ENCODE measurements at places on chromosomes 5 and 9.

GRCh38 chr5:92003806-92004205, 620.7 kb upstream of the ARRDC3 start:
- DNase-seq = no peak

- no peak for DNase-seq
Measured at GRCh38 chr5:35229076-35230037, 930 bp downstream of the PRLR start.

- no peak for DNase-seq
Measured at GRCh38 chr5:166724284-166724683, 1567.2 kb upstream of the WWC1 start.

DNA sequence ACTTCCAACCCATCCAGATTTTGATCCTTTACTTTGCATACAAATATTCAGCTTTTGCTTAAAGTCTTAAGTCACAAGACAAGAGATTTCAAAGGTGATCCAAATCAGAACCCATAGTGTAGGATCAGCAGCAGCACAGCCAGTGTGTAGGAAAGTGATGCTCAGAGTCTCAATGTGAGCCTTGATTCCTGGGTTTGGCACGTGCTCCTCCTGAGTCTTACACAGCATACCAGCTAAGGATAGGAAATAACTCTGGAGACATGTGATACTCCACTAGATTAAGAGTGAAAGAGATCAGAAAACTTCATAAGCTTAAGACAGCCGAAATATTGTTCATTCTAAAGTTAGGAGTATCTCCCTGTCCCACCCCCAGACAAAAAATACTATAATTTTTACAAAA, 344.9 kb downstream of the SEMA5A start:
- DNase-seq = no peak

DNA sequence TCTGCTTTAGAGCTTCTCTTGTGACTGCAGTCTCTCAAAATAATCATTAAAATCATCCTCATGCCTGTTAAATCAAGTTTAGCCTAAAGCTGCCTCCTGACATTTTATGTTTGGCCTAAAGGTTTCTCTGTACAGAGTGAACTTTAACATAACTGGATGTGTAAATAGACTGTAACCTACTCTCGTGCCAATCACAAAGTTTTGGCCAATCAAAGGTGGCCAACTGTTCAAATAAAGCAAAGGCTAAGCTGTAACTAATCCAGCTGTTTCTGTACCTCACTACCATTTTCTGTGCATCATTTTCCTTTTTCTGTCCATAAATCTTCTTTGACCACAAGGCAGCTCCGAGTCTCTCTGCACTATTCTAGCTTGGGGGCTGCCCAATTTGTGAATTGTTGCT, 86.2 kb downstream of the GCNT1 start:
- DNase-seq = no peak

DNA sequence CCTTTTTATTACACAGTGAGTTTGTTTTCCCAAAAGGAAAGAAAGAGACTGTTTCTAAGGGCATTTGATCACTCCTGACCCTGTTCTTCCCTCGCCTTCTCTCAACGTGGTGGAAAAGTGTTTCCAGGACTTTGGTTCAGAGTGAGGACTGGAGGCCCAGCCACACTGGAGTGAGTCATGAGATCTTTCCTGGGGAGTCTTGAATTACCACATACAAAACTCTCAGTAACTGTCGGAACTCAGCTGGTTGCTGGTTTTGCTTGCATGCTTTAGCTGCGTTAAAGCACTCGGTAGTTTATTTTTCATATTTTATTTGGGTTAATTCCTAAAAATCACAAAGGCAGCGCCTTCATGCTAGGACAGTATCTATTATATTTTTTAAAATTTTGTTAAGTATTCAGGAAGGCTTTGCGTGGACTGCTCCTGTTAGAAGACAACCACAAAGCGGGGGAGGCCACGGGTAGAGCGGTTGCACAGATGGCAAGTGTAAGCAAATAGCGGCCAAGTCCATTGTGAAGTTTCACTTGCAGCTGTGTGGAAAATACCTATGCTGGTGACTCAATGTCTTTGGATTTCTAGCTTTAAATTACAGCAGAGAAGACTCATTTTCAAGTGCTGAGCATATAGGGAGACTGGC, 77.7 kb downstream of the ARSB start:
- DNase-seq = no peak

- DNase-seq = no peak
Measured at GRCh38 chr5:163888366-163888765, 382.9 kb downstream of the MAT2B start.
